ELR (cell line): ENCODE measurements at places on chromosomes 3 and 15.

DNA sequence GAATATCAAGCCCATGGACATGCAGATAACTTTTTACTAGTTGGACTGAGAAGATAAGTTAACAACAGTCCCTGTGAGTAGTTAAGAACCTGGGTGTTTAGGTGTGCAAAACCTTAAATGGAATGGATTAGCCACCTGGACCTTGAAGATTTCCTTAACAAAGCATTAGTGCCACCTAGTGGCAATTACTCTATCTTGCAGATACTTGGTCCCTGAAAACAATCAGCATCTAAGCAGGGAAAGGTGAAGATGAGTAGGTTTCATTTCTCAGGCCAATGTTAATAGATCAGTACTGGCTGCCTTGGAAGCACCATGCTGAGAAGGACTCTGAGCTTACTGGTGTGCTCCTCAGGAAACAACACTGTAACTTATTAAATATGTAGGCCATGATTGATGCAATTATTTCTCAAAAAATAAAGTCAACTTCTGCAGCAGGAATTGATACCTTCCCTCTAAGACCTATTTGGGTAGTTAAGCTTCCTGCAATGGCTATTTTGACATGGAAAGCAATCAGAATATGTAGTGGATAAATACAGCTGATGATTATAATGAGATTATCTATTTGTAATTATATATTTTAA is 329.4 kb downstream of the TBC1D5 start:
- DNase-seq, result peak; percentile 68

DNA sequence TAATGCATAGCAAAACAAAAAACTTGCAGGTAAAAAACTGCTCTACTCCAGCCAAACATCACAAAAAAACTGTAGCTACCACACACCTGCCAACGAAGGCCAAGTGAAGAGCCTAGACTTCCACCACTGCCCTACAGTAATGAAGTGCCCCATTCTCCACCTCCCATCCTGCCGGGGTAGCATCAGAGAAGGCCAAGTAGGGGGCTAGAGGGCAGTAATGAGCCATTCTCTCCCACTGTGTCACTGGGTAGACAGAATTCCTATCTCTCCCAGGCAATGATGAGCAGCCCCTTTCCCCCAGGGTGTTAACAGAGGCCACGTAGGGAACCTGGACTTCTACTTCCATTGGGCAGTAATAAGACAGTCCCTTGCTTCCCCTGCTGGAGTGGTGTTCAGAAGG is 9.5 kb downstream of the SEC22C start:
- peak; percentile 71 for DNase-seq

DNA sequence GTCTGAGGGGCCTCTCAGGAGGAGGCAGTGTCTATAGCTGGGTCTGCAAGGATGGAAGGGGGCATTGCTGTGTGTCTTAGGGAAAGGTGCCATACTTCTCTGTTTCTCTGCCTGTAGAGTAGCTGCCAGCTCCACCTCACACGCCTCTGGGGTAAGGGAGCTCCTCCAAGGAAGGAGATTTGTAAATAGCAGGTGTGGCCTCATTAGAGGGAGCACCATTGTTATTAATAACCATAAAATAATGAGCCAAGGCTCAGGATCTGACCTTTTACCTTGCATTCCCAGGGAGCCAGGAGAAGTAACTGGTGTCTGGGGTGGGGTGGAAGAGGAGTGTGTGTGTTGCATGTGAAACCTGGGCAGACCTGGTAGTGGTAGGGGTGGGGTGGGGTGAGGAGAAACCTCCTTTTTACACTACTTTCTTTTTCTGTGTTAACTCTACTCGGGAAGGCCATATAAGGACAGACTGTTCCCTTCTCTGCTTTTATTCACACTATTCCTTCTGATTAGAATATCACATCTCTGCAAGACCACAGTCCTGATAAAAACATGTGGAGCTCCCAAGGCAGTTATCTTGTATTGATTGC is 2.2 kb upstream of the C15orf39 start:
- no peak for DNase-seq

DNA sequence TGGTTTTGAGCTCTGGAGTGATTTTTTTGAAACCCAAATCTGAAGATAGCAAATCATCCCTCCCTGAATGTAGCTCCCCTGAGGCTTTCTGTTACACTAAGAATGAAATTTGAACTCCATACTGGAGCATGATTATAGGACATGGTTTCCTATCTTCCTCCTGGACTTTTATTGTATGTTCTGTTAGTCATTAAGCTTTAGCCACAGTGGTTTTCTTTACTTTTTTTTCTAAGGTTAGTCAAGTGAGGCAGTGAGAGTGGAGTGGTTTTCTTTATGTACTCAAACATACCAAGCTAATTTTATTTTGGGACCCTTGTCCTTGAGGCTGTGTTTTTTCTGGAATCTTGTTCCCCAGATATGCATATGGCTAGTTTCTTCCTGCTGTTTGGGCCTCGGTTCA is 55.2 kb upstream of the FRMD4B start:
- DNase-seq, result no peak

GRCh38 chr3:160546727-160547126 is 18.6 kb downstream of the KPNA4 start:
- DNase-seq, result no peak

GRCh38 chr15:31461375-31461774 is 134.7 kb downstream of the KLF13 start:
- DNase-seq, result no peak

DNA sequence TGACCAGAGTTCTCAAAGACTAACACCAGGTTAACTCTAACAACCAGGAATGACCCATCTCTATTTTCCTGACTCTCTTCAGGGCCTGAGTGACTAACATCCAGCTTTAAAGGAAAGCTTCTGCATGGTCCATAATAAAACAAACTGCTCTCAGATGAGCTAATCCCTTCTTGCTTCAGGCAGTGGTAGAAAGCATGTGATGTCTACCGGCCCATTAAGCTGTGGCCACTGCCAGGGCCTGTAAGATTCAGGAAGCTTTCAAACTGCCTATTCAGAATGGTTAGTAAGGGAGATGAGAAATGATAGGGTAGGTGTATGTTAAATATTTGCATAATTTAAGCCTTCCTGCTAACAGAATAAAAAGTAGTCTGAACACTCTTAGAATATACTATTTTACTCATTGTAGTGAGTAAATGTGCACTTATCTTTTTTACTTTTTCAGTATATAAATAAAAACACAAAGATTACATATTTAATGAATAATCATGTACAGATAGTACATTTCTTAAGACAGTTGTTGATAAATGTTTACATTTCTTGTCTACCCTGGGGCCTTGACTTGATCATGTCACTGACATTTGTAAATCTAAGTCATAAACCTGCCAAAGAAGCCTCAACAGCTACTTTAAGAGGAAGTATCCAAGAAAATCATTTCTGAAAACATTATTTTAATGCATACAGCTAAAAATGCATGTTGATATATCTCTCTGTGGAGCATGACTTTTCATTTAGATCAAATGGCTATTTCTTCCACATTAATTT is 222.0 kb downstream of the MCTP2 start:
- no peak for DNase-seq

- peak; percentile 53 for DNase-seq
Measured at GRCh38 chr3:128572644-128573105, 77.9 kb downstream of the RPN1 start.

- no peak for DNase-seq
Measured at GRCh38 chr3:170716172-170716805, 130.4 kb upstream of the SLC7A14 start.

DNA sequence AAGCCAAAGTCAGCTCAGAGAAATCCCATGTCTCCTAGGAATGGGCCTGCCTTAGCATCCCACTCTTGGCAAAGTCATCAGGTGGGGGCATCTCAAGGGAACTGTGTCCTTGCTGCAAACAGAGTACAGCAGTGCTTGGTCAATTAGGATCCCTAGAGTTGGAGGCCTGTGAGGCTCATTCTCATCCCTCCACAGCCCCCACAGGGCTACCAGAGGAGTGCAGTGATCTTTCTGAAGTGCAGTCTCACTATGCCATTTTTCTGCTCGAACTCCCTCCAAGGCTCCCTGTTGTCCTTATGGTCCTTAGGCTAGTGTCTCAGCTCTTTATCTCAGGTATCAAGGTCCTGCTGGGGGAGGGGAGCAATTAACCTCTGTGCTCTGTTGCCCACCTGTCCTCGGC is 31.1 kb downstream of the TMEM40 start:
- DNase-seq, result no peak

- no peak for DNase-seq
Measured at GRCh38 chr3:30634761-30635735, 28.6 kb downstream of the TGFBR2 start.

- peak; percentile 8 for DNase-seq
Measured at GRCh38 chr15:80953953-80954778, 35.5 kb downstream of the MESD start.

DNA sequence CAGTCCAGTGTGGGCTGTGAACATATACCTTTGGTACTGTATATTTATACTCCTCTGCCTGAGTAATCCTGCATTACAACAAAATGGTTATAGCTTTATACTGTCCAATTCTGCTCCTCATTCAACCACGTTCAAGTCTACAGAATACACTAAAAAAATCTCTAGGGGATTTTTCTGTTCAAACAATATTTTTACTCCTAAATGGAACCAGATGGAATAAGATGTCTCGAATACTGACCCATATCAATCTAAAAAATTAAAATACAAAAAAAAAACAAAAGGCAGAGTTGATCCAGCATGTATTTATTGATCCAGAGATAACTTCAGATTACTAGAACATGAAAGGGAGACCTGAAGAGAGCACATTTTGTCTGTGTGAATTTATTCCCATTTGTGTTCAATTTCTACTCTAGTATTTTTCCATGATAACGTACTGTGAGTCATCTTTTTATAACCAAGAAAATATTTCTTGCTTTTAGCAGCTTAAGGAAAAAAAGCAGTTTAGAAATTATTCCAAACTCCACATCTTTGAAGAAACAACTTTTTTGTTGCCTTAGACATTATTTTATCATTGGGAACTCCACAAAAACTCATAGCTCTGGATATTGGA is 910.7 kb downstream of the TBL1XR1 start:
- DNase-seq, result no peak

DNA sequence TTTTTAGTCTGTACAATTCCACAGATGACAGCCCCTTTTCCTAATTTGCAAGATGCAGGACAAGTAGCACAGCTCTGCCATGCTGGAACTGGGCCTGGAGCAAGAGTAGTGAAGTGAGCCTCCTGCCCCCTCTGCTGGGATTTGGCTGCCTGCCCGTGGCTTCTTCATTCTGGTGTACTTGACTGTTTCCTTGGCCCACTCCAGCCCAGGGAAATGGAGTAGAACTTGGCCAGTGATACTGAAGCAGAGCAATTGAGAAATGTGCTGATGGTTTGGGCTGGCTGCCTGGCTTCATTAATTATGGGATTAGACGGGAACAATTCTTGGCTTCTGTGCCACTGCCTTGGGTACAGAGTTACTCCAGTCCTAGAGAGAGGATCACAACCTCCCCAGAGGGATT is 2.8 kb downstream of the GPD1L start:
- DNase-seq, result no peak

GRCh38 chr3:120568202-120568531 is 28.0 kb upstream of the NDUFB4 start:
- no peak for DNase-seq

- no peak for DNase-seq
Measured at GRCh38 chr3:5151586-5151985, 29.5 kb downstream of the ARL8B start.

DNA sequence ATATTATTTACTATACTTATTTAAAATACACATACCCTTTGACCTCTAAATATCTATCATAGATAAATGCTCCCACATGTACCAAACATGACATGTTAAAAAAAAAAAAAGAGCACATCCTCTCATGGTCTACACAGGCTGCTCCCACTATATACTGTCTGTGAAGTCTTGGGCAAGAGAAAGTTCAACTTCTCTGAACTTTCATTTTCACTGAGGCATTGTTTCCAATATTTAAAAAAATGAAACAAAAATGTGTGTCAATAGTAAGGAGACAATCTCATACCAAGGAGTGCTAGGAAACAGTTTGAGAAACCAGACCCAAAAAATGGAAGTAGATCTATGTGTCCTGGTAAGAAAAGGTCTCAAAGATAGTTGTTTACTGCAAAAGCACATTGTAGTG is 29.3 kb downstream of the SLC4A7 start:
- DNase-seq, result no peak

GRCh38 chr3:184880276-184881019 is 68.5 kb downstream of the VPS8 start:
- DNase-seq, result no peak

GRCh38 chr3:41598402-41599126 is 363.3 kb downstream of the ULK4 start:
- DNase-seq, result peak; percentile 6

DNA sequence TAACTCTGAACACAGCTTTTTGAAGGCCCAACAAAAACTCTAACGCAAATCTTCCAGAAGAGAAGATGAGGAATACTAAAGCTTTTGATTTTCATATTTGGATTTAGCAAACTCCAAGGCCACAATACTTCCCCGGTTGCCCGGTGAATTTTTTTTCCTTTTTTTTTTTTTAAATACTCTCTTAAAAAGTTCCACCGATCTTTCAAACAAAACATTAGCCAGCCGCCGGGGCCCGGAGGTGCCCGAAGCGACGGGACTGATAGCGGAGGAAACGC is 2.3 kb downstream of the FOXL2 start:
- no peak for DNase-seq

GRCh38 chr15:50066202-50066601 is 52.8 kb downstream of the ATP8B4 start:
- DNase-seq, result peak; percentile 44

DNA sequence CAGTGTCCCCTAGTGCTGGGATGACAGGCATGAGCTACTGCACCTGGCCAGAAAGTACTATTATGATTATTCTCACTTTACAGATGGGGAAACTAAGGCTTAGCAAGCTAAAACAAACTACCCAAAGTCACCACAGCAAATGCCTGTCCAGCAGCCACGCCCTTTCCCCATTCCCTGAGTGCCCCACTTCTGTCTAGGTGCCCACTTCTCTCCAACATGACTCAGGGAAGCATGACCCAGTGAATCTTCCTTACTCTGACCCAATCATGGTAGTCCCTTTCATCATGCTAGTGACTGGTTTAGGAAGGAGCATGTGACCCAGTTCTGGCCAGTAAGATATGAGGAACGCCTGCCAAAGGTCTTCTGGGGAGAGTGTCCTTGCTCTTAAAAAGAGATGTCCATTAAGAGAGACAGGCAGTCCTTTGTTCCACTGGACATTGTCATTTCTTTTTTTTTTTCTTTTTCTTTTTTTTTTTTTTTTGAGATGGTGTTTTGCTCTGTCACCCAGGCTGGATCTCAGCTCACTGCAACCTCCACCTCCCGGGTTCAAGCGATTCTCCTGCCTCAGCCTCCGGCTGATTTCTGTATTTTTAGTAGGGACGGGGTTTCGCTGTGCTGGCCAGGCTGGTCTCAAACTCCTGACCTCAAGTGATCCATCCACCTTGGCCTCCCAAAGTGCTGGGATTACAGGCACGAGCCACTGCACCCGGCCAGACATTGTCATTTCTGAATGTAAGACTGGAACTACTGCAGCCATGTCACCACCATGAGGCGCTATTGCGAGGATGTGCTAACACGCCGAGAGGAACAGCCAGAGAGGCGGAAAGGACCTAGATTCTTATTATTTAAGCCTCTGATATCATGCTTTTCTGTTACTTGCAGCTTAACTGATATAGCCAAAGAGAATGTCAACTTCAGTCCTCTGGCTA is 19.8 kb downstream of the MEGF11 start:
- peak; percentile 39 for DNase-seq
